Progenitor cell of endocrine pancreas (in vitro differentiated cells): ENCODE measurements at places on chromosomes 6 and 20. TPM values are rescaled to one million over a fixed set of nuclear protein-coding genes. Genes with fewer than 3 reads are reported as not detected.

- no peak for DNase-seq
These were observed 18.4 kb downstream of the BLTP3A start for GRCh38 chr6:34810017-34810882.

DNA sequence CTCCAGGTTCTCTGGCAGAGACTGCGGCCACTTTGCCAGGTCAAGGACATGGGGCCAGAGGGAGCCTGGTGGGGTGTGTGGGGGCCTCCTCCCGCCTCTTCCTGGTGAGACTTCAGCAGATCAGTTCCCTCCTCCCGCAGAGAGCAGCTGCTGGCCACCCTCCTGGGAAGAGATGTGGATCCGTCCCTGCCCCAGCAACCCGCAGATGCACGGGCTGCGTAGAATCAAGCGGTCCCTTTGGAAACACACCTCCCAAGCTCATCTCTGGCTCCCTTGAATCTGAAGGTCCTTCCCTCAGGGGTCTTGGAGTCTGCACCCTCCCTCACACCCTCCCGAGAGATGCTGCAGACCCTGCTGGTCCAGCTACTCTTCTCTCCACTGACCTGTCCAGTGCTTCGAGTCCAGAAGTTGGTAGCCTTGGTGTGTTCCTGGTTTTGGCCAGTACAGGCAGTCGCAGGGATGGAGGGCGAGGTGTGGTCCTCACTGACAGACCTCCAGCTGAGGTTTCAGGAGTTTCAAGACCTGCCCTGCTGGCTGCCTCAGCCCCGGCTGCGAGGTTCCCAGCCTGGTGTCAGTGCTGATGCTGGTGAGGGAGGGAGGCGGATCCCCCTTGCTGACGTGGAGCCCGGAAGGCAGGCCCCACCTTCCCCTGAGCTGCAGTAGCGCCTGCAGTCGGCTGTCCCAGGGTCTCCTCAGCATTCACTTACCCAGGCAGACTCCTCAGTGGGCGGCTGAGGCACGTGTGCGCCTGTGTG is at the start of gene NPBWR2:
NPBWR2 (minus strand) TSS at position 585 of the 755 bp plus-strand sequence. CDS start 734 bp downstream, outside the sequence.
- no peak for DNase-seq

DNA sequence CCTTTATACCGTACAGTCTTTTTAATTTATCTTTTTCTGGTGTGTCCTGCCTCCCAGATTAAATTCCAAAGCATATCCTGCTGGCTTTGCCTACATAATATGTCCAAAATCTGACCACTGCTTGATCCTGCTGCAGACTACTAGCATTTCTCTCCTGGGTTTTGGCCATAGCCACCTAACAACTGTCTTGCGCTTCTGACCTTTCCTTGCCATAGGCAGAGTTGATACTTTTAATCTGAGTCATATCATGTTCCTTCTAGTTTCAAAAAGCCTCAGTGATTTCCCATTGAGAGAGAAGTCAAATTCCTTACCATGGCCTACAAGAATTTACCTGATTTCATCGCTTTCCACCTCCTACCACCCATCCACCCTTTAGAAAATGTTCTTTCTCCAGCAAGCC is 104.8 kb downstream of the BCKDHB start:
- no peak for DNase-seq

DNA sequence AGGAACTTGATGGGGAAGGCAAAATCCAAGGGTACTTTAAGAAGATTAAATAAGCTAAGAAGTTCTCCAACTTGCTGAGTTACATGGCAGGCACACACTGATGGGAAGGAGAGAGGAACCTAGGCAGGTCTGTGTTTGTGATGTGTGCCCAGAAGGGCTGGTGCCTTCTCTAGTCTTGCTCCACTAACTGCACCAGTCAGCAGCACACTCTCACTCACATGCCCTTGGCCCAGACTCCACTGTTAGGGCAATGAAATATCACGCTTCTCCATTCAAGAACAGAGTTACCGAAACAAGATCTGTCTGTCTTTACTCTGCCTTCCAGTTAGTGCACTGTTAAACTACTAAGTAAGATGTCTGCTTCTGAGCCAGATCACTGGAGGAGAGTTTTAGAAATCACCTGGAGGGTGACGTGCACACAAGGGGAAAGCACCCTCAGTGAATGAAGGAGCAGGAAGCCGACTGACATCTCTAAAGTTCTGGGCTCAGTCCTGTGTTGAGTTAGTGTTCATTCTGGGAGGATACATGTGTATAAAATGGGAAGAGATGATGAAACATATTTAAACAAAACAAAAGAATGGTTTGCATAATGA is 251.1 kb downstream of the FOXC1 start:
- DNase-seq = no peak

- no peak for DNase-seq
These were observed 38.5 kb upstream of the OGFRL1 start for GRCh38 chr6:71250099-71250602.

- DNase-seq = no peak
These were observed 657.5 kb upstream of the GJE1 start for GRCh38 chr6:141475259-141475658.

GRCh38 chr20:44592366-44592765 is 10.0 kb downstream of the PKIG start:
- DNase-seq = no peak

GRCh38 chr6:122452509-122452908 is 19.1 kb downstream of the SERINC1 start:
- DNase-seq = no peak

GRCh38 chr6:64955435-64955848 is 751.6 kb downstream of the EYS start:
- DNase-seq = no peak

- DNase-seq = no peak
These were observed 293.0 kb downstream of the PHF3 start for GRCh38 chr6:63928613-63929012.

GRCh38 chr6:169912266-169913095 is 161.1 kb downstream of the ERMARD start:
- DNase-seq = no peak

DNA sequence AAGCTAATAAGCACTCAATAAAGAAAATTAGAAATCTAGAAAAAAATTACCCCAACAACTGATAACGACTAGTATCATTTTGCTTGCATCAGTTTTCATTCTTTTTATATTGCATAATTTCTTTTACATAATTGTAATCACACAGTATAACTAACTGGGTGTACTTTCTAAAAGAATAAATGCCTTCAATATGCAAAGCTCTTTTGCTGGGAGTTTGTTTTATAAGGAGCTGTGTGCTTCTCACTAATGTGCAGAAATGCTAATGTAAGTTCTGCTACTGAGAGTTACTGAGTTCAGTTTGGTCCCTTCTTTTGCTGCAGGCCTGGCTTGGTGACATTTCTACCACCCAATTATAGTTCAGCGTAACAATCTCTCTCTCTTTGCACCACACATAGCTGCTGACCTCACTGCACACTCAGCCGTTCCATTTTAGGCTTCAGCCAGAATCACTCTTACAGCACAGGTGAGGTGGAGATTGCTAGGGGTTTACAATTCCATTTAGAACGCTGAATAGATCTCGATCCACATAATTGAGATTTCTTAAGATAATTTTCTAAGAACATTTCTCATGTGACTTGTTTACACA is 20.9 kb upstream of the KLHL31 start:
- DNase-seq = no peak

- no peak for DNase-seq
These were observed 52.9 kb downstream of the UBR2 start for GRCh38 chr6:42616716-42617115.

DNA sequence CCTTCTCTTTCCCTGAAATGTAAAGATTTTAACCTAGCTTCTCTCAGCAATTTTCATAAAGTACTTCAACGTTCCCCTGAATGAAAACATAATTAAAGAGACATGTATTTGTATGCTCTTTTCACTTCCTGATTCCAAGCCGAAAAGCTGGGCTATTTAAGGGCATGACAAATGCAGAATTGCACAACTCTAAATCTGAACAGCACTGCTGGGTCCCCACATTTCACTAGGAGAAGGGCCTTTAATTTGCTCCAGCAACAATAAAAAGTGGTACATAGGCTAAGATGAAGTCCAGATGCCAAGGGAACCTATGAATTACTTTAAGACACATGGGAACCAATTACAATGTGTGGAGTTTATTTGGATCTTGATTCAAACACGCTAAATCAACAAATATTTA is 42.0 kb downstream of the IRAK1BP1 start:
- DNase-seq = no peak

GRCh38 chr20:50587291-50587961 is 77.2 kb downstream of the PTPN1 start:
- DNase-seq = no peak

DNA sequence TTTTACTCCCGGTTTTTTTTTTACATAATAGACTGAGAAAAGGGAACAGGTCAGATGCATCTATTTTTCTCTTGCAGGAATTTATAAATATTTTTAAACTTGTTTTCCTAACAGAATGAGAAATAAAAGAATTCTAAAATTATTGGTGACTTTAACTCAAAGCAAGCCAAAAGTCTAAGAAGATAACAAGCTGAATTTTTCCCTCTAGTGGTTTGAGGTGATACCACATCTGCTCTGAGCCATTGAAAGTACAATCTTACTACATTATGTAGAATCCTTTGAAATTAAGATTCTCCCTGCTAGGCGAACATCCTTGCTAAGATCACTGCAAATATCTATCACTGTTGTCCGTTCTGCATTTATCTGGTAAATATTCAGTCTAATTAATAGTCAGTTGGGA is 10.7 kb upstream of the STMND1 start:
- no peak for DNase-seq

- no peak for DNase-seq
These were observed 81.8 kb downstream of the SGK1 start for GRCh38 chr6:134235937-134236751.

- no peak for DNase-seq
These were observed 29.1 kb downstream of the TXLNB start for GRCh38 chr6:139262519-139263300.

- no peak for DNase-seq
These were observed 58.2 kb downstream of the BMP7 start for GRCh38 chr20:57208198-57208597.

DNA sequence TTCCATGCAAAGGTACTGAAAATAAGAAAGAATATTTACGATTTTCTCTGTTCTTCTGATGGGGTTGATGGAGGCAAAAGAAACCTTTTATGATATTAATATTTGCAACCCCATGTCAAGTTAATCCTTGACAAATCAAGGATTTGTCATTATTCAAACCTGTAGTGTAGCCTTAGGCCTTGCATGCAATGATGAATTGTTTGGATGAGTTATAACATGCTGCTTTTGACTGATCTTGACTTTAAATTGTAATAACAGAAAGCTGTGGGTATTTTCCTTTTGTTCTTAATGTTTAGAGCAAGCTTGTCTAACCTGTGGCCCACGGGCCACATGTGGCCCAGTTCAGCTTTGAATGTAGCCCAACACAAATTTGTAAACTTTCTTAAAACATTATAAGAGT is 13.0 kb upstream of the BAG2 start:
- no peak for DNase-seq

GRCh38 chr6:21791581-21791980 is 198.0 kb downstream of the SOX4 start:
- DNase-seq = no peak

ITPR3 gene
- 28.3 and 30.4 TPM in 2 replicates for total RNA-seq

BTNL2 gene
- not detected in 2 replicates for total RNA-seq

RBBP8NL gene
- total RNA-seq = 14.4 and 17.5 TPM in 2 replicates

KIF25 gene
- not detected in 2 replicates for total RNA-seq

MAK gene
- total RNA-seq = 1.3 TPM in 2 replicates

POU5F1 gene
- total RNA-seq = 0.49 and 1.6 TPM in 2 replicates

TFAP2A gene
- 4.7 and 10.0 TPM in 2 replicates for total RNA-seq

TENT5A gene
- 8.1 and 9.6 TPM in 2 replicates for total RNA-seq

RIPOR2 gene
- total RNA-seq = 2.2 and 4.0 TPM in 2 replicates

PBOV1 gene
- not detected in 2 replicates for total RNA-seq

OPRM1 gene
- total RNA-seq = not detected in 2 replicates

TSHZ2 gene
- 22.9 and 24.1 TPM in 2 replicates for total RNA-seq

MATN4 gene
- total RNA-seq = 0.20 TPM in 1 of 2 replicates, not detected in the other

TGM3 gene
- 0.22 and 0.44 TPM in 2 replicates for total RNA-seq
